Stimulated activated CD8-positive, alpha-beta memory T cell treated with anti-CD3 and anti-CD28 coated beads, Interleukin-4, amount 100 ng/mL, for 48 hours (primary cell): ENCODE measurements at places on chromosomes 5 and 9.

- no peak for DNase-seq
These were observed 41.5 kb upstream of the SEMA4D start for GRCh38 chr9:89539374-89539773.

GRCh38 chr5:112012104-112012503 lies 255.1 kb upstream of the NREP start:
- no peak for DNase-seq

DNA sequence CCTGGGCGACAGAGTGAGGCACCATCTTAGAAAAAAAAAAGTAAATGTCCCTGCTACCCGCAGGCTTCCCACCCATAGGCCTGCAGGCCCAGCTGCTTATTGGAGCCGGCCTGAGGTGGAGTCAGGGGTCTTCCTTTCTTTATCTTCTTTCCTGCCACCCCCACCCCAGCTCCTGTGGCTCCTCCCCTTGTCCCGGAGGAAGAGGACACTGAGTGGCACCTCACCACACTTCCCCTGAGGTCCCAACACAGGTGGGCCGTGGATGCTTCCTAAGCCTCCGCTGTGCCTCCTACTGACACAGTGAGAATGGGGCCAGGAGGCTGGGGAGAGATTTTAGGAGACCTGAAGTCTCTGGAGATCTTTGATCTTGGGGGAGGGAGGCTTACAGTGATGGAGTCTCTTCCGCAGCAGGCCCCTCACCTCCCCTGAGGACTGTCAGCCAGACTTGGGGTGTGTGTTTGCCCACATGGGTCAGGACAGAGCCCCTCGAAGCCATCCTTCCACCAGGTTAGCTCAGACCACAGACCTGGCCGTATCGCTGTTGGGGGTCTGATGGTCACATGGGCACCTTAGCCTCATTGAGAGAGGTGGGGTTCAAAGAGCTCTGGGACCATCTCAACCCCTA lies 135.4 kb upstream of the IER5L start:
- DNase-seq, result peak; percentile 11

- DNase-seq, result no peak
These were observed 409.2 kb downstream of the CSNK1G3 start for GRCh38 chr5:123921193-123921592.

DNA sequence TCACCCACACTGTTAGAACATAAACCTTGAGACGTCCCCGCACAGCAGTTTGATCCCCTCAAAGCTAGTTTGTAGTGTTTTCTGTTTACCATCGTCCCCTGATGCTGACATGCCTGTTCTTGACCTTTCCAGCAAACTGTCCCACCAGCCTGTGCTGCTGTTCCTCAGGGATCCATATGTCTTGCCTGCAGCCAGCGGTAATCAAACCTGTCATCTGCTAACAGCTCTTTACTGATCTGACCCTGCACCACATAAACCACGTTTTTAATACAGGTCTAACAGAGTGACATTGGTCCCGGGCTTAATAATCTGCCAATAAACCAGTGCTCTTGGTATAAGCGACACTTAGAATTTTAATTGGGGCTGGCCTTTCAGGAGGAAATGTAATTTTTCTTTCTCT lies 34.7 kb downstream of the PPIC start:
- DNase-seq, result no peak

DNA sequence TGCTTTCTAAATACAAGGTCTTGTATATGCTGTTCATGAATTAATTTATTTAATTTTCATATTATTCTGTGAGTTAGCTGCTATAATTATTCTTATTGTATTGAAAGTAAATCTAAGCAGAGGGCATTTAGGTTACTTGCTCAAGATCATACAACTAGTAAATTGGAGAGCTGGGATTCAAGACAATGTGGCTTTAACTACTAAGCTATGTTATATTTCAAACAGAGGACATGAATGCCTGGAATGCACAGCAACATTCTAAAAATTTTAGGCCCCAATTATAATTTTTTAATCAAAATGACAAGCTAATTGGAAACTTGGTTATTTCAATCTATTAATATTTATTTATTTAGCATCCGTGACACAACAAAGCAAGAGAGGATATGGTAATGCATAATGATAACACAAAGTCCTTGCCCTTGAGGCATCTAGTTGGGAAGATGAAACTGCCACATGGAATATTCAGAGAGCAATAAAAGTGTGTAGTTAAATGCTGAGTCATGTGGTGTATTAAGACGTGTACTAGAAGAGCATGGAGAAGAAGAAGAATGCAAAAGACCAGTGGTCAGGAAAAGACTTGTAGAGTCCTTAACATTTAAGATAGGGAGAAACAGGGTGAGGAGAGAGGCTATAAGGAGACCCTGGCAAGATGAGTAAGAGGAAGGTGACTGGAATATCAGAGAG lies 24.4 kb downstream of the CTXN3 start:
- no peak for DNase-seq

- DNase-seq, result no peak
These were observed 92.8 kb upstream of the CAST start for GRCh38 chr5:96569332-96569731.

- no peak for DNase-seq
These were observed 19.4 kb downstream of the FXN start for GRCh38 chr9:69054989-69055388.

GRCh38 chr5:124474528-124475215 lies 271.8 kb downstream of the ZNF608 start:
- no peak for DNase-seq

DNA sequence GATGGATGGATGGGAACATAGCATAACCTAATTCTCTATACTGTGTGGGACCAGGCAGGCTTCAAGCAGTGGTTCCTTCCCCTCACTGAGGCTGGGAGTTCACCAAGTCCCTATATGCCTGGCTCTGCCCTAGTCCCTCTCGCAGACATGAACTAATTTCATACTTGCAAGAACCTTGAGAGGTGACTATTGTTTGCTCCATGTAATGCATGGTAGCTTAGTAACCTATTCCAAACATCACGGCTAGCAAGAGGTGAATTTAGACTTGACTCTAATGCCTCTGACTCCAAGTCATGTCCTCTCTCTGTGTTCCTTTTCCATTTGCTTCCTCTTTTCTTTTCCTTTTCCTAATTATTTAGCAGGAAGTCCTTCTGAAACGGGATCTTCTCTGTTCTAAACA lies 25.9 kb upstream of the ERMP1 start:
- no peak for DNase-seq

- DNase-seq, result no peak
These were observed 55.2 kb upstream of the PDE8B start for GRCh38 chr5:77155179-77155785.

- DNase-seq, result peak; percentile 53
These were observed 523.5 kb upstream of the CLINT1 start for GRCh38 chr5:158382473-158382872.

- DNase-seq, result no peak
These were observed 2.7 kb upstream of the CDH12 start for GRCh38 chr5:22855824-22856223.

GRCh38 chr5:38346593-38346992 lies 88.2 kb downstream of the EGFLAM start:
- no peak for DNase-seq

DNA sequence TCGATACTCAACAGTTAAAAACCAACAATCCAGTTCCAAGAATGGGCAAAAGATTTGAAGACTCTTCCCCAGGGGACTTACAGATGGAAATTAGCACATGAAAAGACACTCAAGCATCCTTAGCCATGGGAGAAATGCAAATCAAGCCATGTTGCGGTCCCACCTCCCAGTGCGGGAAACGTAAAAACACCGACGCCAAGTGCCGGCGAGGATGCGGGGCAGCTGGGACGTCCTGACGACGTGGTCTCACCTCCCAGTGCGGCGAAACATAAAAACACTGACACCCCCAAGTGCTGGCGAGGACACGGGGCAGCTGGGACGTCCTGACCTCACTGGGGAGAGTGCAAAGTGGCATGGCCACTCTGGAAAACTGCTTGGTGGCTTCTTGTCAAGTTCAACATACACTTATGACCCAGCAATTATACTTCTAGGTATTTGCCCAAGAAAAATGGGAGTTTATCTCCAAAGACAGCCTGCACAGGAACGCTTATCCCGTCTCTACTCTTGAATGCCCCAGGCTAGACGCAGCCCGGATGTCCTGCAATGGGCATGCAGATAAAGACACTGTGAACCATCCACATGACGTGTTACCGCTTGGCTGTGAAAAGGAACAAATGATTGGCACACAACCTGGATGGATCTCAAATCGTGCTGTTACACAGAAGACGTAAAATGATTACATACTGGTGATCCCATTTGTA lies 60.1 kb upstream of the UBAC1 start:
- DNase-seq, result no peak

DNA sequence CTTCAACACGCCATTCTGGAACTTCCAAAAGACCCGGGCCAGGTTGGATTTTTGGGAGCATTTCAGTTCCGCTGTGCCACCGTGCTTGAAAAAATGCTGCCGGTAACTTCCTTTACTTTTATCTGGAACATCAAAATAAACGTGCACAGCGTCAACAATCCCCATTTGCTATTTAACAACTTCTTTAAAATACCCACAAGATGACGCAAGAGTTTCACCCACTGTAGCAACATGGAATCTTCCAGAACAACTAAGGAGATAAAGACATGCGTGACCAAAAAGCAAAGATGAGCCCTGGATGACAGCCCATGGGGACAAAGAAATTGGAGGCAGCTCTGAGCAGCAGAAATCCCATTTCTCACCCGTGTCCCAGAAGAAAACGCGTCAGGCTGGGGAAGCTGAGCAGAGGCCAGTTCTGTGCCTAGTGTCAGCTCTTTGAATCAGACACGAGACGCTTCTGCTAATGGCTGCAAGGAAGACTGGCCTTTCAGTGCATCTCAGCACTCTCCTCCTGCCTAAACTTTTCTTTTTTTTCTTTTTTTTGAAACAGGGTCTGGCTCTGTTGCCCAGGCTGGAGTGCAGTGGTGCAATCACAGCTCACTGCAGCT lies 61.3 kb downstream of the SECISBP2 start:
- no peak for DNase-seq

- DNase-seq, result no peak
These were observed 608.3 kb upstream of the NUDT12 start for GRCh38 chr5:104170926-104171325.

DNA sequence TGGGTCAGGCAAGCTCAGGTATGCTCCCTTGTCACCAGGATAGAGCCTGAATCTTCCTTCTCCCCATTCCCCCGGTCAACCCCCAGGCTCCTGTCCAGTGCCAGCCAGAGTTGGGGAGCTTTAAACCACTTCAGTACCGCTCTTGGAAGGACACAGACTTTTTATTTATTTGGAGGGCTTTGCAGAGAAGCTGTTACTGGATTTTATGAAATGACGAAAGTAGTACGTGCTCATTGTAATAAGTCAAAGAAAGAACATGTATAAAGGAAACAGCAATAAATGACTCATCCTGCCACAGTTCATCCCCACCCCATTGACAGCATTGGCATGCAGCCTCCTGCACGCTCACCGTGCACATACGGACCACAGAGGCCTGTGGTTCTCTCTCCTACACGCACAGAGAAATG lies 230.3 kb downstream of the AUH start:
- DNase-seq, result peak; percentile 81

DNA sequence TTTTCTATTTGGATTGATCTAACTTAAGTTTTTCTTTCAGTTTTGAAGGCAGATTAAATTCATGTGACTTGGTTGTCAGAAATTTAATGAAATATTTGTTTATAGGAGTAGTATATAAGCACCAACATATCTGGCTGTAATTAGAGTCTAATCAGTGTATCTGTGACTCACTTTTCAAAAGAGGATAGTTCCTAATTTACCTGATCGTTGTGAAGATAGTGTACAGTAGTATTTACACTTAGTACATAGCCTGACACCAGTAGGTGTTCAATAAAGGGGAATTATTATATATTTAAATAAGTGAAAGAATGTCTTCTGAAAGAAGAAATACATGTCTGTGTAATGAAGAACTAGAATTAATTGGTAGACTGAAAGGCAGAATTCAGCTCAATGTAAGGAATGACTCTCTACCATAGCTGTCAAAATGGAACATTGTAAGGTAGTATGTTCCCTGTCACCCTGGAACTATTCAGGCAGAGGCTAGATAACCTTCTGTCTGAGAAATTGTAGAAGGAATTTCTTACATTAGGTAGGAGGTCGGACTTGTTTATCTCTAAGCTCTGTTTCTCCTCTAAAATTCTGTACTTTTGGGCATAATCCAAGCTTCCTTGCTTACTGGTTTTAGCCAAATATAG lies 8.6 kb downstream of the TGFBR1 start:
- DNase-seq, result no peak

DNA sequence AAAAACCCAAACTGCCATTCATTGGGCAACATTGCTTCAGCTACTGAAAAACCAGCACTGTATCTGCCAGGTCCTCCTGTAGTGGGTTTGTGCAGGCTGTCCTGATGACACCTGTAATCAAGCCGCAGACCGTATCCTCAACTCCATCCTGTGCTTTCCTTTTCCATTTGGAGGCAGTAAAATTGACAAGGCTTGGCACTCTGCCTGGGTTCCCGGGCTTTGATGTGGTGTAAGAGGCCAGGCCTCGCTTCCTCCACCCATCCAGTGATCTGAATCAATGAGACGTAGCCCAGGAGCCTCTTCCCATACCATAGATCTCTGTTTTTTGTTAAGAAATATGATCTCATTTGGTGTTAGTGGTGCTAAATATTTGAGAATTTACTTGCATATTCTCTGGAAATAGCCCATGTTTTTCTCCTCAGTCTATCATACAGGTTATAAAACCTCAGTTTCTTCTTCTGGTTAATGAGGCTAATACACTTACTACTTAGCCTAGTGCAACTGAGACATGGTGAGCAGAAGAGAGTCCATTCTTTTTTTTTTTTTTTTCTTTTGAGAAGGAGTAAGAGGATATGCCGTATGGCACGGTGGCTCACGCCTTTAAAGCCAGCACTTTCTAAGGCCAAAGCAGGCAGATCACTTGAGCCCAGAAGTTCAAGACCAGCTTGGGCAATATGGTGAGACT lies 34.8 kb downstream of the LSM11 start:
- no peak for DNase-seq

DNA sequence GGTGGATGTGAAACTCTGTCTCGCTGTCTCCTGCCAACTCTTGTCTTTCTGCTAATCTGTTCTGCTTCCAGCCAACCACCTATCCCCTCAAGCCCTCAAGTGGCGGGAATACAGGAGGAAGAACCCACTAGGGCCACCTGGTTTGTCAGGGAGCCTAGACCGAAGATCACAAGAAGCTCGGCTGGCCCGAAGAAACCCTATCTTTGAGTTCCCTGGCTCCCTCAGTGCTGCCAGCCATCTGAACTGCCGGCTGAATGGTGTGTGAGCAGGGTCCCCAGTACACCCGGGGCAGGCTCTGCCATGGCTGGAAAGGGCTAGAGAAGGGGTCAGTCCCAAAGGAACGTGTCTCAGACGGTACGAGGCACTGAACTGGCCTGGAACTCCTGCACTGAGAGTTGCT lies 49.2 kb upstream of the TESK1 start:
- DNase-seq, result no peak
